ENCODE measurements at places on chromosomes 7 and 10. TPM values are rescaled to one million over a fixed set of nuclear protein-coding genes. Genes with fewer than 3 reads are reported as not detected.

SLC39A12 gene
- not detected for total RNA-seq

GRCh38 chr10:32035038-32035437 lies 21.2 kb downstream of the KIF5B start:
- no peak overlapping the region for H3K27ac ChIP-seq
- no peak for DNase-seq
- peaks cover 19% of the 10 kb centered on the region for H3K4me1 ChIP-seq
- H3K36me3 ChIP-seq, result peaks cover 83% of the 10 kb centered on the region
- no peak overlapping the region for H3K4me3 ChIP-seq

GIGYF1 gene
- 87.9 TPM for total RNA-seq

DNA sequence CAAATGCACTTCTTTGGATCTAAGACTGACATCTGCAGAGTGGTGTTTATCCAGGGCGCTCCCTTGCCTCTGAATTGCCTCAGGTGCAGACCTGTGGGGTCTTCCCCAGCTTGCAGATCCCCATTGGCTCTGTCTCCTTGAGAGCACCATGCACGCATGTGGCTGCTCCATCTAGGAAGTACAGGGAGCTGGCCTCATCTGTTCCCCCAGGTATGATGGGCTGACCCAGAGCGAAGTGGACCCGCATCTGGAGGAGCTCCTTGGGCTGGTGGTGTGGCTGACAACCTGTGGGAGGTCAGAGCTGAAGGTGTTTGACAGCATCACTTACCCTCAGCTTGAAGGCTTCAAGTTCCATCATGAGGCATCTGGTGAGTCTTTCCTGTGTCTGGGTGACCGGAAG lies 44.5 kb downstream of the WDFY4 start:
- no peaks in the 10 kb centered on the region for H3K36me3 ChIP-seq
- no peaks in the 10 kb centered on the region for H3K4me1 ChIP-seq
- H3K27ac ChIP-seq, result no peak overlapping the region
- H3K27me3 ChIP-seq, result no peaks in the 10 kb centered on the region
- DNase-seq, result no peak

DNA sequence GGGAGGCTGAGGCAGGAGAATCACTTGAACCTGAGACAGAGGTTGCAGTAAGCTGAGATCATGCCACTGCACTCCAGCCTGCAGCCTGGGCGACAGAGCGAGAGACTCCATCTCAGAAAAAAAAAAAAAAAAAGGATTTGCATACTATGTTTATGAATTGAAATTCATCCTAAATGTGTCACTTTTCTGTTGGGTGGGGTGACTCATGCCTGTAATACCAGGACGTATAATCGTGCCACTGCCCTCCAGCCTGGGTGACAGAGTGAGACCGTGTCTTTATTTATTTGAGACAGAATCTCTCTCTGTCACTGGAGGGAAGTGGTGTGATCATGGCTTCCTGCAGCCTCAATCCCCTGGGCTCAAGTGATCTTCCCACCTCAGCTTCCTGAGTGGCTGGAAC lies 5.8 kb downstream of the ZNF212 start:
- H3K27ac ChIP-seq, result no peak overlapping the region
- H3K27me3 ChIP-seq, result no peaks in the 10 kb centered on the region
- DNase-seq, result no peak
- peaks cover 8% of the 10 kb centered on the region for H3K36me3 ChIP-seq

- H3K4me3 ChIP-seq, result no peak overlapping the region
- no peaks in the 10 kb centered on the region for H3K27me3 ChIP-seq
- DNase-seq, result no peak
- peaks cover 40% of the 10 kb centered on the region for H3K4me1 ChIP-seq
Observed at GRCh38 chr10:49184642-49185111, 3.5 kb downstream of the TMEM273 start.
